Cerebellar nuclear complex (tissue), 1 donor: ENCODE measurements at places on chromosomes 2 and 18.

GRCh38 chr2:10521356-10522169 is 73.4 kb upstream of the ODC1 start:
- no peak for DNase-seq

DNA sequence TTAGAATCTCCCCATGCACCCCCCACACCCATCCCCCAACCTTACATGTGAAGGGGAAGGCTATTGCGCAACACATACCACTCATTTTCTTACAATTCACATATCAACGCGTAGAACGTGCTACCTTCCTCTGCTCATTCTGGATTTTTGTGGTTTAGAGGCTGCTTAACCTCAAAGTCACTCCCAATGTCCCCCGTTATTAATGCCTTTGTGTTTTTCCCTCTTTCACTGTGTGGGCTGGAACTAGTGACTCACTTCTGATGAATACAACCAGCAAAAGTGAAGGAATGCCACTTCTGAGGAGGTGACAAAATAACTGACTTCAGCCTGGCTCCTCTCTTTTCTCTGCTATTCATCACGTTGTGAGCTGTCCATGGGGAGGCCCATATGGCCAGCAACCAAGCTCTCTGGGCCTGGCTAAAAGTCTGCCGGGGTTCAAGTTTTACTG is 342.5 kb upstream of the NXPH2 start:
- no peak for DNase-seq

GRCh38 chr2:43000242-43001054 is 208.1 kb upstream of the HAAO start:
- no peak for DNase-seq

GRCh38 chr2:178202927-178203326 is 8.6 kb downstream of the OSBPL6 start:
- no peak for DNase-seq

- no peak for DNase-seq
These were observed 15.2 kb upstream of the TWSG1 start for GRCh38 chr18:9319333-9319732.

DNA sequence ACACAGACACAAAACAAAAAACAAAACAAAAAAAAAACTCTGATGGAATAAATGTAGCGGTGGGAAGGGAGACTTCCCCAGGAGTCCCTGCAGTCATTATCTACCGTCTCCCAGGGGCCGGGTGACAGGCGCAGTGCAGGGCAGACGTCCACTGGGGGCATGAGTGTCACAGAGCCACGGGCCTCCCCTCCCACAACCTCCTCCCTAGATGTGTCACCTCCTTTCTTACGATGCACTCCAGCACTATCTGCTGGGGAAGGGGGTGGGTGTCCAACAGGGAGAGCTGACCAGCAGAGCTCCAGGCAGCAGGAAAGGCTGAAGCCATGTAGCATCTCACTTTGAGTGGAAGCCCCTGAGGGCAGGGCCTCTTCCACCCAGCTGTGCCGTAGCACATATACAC is 84.5 kb downstream of the LONRF2 start:
- DNase-seq: no peak

DNA sequence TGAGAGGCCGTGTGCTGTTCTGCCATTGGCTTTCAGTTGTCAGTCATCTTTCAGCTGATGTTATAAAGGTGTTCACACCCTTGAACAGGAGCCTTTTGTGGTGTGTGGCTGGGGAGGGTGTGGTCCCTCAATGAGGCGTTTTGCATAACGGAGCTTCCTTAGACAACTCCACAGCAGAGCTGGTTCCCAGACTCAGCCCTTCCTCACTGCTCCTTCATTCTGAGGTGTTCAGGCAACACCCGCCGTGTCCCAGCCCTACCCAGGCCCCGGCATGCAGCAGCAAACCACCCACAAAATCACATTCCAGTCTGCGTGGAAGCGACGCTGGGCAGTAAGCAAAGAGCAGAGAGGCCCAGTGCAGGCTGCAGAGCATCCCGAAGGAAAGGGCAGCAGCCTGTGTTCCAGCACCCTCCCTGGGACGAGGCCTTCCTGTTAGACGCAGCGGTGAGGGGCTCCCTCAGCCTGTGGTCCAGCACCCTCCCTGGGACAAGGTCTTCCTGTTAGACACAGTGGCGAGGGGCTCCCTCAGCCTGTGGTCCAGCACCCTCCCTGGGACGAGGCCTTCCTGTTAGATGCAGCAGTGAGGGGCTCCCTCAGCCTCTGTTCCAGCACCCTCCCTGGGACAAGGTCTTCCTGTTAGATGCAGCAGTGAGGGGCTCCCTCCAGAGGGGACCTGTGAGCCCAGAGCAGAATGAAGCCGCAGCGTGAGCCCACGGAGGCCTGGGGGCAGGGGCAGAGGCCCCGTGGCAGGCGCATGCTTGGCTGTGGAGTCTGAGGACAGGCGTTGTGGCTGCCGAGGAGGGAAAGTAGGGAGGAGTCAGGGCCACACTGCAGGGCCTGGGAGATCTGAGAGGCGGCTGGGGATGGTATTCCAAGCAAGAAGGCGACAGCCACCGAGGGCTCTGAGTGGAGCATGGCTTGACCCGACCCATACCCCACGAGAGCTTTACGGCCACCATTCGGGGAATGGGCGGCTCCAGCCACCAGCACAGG is 201.8 kb upstream of the HDAC4 start:
- DNase-seq: no peak

DNA sequence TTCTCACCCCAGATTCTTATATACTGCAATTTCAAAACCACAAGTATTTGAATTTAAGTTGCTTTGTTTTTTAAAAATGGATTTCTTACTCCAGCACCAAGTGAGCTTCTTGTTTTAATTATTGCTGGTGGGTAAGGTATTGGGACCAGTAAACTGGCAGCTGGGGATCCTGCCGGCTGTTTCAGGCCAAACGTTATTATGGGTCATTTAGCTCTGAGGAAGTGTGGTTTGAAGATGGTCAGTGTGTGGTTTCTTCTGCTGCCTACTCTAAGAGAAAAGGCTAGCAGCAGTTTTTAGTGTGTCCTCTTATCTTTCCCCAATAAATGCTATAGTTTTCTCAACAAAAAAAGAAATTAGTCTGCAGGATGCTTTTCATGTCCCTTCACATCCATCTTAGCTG is 30.6 kb downstream of the CFAP221 start:
- DNase-seq: no peak

DNA sequence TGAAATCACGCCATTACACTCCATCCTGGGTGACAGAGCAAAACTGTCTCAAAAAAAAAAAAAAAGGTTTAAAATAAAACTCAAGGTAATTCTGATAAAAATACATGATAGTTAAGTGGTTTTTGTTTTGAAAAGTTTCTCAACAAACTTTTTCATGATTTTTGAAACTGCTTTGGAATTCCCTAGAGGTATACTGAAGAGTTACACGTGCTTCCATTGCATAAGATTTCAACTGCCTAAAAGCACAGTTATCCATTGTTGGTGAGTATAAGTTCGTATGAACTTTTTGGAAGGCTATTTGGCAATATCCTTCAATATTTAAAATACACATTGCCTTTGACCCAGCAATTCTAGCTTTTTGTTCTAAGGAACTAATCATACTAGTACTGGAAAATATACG is 74.9 kb downstream of the USP34 start:
- DNase-seq: no peak

GRCh38 chr2:143282684-143283083 is 153.5 kb downstream of the ARHGAP15 start:
- no peak for DNase-seq

DNA sequence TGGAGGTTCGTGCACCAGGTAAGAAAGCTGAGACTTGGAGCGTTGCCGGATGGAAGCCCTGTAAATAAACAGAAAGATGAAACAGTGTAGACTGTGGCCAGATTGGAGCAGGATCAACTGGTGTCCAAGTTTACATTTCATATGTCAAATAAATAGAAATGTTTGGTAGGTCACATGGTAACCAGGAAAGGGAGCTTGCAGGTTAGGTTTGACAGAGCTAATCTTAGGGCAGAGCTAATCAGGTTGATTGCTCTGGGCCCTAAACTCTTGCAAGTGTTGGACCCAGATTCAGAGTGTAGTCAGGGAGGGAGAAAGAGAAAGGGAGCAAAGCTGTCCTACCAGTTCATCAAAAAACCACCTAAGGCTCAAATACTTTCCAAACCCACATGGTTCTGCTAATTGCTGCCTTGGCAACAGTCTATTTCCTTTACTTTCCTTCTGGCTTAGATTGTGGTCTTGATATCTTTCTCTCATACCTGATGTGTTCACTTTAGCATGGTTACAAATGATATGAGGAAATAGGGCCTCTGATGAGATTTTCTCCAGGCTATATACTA is 63.2 kb downstream of the G6PC2 start:
- DNase-seq: no peak

DNA sequence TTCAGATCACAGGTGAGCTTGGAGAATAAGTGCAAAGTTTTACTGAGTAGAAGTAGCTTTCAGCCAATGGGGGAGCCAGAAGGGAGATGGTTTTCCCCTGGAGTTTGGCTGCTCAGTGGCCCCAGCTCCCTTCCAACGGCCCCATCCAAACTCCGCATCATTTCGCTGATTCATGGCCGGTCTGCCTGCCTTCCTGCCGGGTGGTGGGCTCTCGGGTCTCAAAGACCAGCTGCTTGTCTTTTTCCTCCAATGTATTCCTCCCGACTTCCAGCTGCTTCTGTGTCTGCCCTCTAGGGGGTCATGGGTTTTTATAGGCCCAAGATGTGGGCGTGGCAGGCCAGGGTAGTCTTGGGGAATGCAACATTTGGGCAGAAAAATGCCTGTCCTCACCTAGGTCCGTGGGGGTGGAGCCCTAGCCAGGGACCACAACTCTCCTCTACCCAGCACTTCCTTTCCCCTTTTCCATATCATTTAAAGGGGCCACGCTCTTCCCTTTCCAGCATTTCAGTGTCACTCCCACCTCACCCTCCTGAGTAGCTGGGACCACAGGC is 73.5 kb downstream of the MEX3C start:
- DNase-seq: no peak

GRCh38 chr2:74005786-74006185 is 21.1 kb downstream of the TET3 start:
- no peak for DNase-seq

GRCh38 chr2:224551693-224552092 is 33.5 kb downstream of the CUL3 start:
- DNase-seq: no peak

GRCh38 chr2:24871852-24872333 is 48.1 kb downstream of the ADCY3 start:
- DNase-seq: peak; percentile 24

DNA sequence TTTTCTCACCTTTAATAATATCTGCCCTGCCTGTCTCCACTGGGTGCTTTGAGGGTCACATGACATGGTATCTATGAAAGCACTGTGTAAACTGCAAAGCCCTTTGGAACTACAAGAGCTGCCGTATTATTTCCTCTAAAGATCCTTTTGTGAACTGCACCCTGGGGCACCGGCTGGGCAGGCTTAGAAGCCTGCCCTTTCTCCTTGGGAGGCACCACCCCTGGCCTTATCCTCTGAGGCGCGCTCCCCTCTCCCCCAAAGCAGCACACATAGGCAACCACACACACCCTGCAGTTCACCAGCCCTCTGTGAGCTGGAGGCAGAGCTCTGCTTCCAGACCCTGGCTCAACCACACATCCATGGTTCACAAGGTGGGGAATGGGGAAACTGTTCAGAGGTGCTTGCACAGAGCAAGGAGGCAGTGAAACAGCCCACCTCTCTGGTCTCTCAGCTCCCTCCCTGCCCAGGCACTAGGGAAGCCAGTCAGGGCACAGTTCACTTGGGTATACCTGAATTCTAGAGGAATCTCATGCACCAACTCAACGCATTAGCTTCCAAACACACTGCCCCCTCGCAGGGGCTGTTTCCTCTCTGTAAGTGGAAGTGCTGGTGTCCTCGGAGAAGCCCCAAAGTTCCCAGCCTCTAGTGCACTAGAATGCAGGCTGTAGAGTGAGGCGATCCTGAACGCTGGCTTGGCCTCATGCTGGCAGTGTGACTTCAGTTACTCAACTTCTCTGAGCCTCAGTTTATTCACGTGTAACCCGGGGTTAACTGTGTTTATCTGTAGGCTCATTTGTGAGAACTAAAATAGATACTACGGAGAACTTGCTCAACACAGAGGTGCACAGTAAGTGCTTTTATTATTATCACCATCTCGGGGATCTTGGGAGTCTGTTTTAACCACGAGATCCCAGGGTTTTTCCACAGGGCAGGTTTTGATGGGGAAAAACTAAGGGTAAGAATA is 11.0 kb downstream of the SIGLEC15 start:
- DNase-seq: no peak

- DNase-seq: no peak
These were observed 11.5 kb downstream of the DPP4 start for GRCh38 chr2:162062559-162062958.

- DNase-seq: no peak
These were observed 16.3 kb downstream of the FAM228A start for GRCh38 chr2:24191156-24191555.

DNA sequence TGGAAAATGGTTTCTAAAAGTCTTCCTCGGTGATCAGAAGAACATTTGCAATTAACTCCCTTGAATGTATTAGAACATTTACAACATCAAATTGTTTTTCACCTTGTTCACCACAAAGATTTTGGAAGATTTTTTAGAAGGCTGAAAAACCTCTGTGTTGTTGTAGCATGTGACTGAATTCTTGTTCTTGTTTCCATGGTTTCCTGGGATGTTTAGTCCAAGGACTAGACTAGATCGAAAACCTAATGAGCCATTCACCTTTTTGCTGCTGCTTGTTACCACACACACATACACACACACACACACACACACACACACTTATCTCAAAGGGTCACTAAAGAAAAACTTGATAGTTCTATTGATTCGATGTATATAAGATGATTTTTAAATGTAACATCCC is 380.0 kb downstream of the LRRTM4 start:
- DNase-seq: no peak

DNA sequence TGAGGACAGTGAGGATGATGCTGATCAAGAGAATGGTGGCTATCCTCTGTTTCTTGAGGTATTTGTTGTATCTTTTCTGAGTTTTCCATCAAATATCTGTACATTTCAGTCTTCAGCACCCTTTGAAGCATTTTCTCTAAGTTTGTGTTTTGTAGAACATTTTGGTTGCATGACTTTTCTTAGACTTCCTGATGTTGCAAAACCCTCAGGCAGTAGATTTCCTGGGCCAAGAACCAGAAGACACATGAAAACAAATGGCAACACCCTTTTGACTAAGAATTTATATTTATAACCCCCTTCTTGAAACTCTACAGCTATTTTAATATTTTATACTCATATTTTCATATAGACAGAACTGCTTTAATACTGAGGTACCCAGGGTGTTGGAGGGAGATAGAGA is 16.2 kb downstream of the HNMT start:
- DNase-seq: no peak

DNA sequence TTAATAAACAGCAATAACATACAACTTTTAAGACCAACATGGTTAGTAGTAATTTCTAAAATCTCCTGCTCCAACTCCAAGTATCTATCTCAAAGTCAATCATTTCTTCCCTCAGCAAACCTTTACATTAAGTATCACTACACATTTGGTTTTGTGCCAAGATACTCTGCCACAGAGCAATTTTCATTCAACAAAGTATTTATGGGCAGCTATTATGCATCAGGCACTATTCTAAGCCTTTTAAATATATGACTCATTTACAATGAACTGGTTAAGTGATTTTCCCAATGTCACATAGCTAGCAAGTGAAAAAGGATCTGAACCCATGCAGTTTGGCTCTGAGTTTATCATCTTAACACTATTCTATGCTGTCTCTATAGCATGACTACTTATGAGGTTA is 264.3 kb downstream of the NOL4 start:
- no peak for DNase-seq

GRCh38 chr2:102392942-102393341 is 30.0 kb upstream of the IL18RAP start:
- DNase-seq: no peak

GRCh38 chr2:2561346-2562095 is 230.4 kb upstream of the MYT1L start:
- DNase-seq: no peak
